ENCODE measurements at places on chromosomes 5 and 9.

DNA sequence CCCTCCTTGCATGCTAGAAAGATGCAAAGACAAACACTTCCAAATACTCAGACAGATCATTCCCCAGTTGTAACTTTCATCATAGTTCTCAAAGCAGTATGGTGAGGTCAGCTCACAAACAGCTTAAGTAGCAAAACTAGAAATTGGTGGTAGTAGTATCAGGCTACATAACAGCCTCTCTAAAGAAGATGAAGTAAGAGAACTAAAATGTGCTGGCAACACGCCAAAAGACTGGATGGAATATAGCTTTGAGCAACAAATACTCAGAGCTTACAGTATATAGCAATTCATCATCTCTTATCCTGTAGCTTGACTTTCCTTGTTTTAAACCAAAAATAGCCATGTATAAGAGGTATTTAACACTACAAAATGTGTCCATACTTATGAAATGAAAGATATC is 7.5 kb downstream of the PFDN1 start:
- no peak for DNase-seq

DNA sequence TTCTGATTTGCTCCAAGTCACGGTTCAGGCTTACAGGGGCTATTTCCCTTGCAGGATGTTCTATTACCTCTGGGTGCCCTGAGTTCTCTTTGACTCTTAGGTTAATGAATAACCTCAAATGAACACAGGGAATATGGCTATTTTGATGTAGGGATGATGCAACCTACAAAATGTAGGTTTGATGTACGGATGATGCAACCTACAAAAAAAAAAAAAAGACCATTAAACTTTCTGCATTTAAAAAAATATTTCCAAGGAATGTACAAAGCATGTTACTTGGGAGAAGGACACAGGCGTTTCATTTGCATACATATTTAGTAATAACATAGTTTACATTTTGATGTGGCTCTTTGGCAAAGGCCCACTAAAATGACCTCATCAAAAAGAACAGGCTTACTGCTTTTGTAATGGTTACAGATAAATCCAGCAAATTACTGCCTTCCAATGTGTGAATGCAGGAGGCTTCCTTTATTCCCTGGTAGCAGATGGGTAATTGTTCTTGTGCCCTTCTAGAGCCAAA is 36.3 kb downstream of the ZNF474 start:
- no peak for DNase-seq

DNA sequence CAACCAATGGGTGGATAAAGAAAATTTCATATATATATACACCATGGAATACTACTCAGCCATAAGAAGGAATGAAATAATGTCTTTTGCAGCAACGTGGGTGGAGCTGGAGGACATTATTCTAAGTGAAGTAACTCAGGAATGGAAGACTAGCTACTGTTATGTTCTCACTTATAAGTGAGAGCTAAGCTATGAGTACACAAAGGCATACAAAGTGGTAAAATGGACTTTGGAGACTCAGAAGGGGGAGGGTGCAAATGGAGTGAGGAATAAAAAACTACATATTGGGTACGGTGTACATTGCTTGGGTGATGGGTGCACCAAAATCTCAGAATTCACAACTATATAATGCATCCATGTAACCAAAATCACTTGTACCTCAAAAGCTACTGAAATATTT is 67.2 kb upstream of the RUSC2 start:
- DNase-seq = no peak

DNA sequence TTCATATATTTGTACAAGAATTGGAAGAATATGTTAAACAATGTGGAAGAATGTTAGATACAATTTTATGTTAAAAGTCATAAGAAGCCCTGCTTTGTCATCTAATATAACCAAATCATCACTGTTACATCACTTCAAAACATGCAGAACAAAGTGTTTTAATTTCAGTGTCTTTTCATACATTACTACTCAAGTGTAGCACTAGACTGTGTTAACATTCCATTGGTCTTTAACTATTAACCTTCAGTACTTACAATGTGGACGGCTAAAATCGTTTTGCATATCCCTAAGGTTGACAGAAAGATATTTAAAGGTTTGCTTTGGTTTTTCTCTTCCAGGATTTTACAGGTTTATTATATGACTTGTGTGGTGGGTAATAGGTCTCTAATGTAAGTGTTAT is 50.9 kb downstream of the VCAN start:
- no peak for DNase-seq

DNA sequence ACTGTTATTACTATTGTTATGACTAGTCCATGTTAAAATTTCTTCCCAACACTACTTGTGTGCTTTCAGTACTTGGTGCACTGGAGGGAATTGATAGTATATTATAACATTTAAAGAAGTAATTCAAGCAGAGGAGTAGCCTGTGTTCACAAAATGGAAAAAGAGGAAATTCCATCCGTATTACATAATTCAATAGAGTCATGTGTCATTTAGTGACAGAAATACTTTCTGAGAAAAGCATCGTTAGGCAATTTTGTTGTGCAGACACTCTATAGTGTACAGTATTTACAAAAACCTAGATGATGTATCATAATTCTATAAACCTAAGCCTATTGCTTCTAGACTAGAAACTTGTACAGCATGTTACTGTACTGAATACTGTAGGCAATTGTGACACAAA is 78.3 kb upstream of the PCSK5 start:
- DNase-seq = no peak

GRCh38 chr5:54785729-54786591 is 199.4 kb downstream of the ESM1 start:
- DNase-seq = no peak

GRCh38 chr5:107485184-107485583 is 185.6 kb downstream of the EFNA5 start:
- DNase-seq = no peak

DNA sequence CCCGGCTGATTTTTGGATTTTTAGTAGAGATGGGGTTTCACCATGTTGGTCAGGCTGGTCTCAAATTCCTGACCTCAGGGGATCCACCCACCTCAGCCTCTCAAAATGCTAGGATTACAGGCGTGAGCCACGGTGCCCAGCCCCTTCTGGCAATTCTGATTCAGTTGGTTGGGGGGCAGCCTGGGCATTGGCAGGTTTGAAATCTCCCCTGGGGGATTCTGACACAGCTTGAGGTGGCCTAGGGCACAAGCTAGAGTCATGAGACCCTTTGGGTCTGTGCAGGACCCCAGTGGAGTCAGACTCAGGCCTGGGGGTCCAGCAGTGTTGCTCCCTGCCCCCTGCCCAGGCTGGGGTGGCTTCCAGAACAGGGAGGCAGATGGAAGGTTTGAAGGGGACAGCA is 239.8 kb downstream of the PBX3 start:
- DNase-seq = no peak

DNA sequence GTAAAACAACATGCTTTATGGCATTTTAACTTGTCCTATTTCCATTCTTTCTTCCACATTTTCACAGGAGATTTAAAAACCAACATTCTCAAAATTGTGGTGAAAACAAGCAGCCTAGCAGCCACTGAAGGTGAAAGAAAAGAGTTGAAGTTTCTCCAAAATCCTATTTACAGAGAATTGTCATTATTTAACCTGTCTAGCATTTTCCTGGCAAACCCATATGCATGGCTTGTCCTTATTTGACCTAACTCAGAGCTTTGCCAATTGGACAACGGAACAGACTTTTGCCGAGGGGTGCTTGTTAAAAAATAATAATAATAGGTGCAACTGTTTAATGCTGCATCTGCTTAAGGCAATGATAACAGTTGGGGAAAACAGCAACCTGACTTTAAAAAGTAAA is 80.4 kb upstream of the PCSK5 start:
- no peak for DNase-seq

GRCh38 chr9:21991072-21991959 is 2.9 kb downstream of the CDKN2A start:
- DNase-seq = no peak

DNA sequence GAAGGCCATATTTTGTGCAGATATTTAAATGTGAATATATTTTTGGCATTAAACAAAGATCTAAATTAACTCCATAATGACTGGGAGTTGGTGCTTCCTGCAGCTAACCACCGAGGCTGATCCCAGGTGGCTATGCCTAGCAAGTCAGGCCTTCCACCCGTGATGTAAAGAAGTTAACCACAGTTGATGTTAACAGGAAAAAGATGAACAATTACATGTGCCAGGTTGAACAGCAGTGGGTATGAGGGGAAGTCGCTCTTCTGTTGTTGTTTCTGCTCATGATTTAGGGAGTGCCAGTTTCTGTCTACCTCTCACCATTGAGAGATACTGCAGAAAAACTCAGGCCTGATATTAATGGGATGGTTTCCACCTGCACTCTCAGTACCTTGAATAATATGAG is 334.3 kb downstream of the EBF1 start:
- DNase-seq = no peak

GRCh38 chr5:181182651-181183050 is 22.3 kb downstream of the TRIM7 start:
- DNase-seq = no peak

DNA sequence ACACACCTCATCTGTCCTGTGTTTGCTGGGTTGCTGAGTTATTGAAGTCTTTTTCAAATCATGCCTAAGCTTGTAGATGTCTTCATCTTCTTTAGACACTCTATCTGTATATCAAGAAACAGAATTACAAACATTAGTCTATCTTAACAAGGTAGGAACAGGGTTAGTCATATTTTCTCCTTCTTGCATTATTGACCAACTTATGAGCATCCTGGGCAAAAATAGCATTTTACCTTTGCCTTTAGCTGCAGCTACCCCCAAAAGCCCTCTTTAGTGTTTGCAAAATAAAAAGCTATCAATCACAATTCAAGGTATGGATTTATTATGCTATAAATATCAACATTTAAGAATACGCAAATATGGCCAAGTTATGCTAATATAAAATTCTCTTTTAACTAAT is 3.4 kb downstream of the PLK2 start:
- no peak for DNase-seq

DNA sequence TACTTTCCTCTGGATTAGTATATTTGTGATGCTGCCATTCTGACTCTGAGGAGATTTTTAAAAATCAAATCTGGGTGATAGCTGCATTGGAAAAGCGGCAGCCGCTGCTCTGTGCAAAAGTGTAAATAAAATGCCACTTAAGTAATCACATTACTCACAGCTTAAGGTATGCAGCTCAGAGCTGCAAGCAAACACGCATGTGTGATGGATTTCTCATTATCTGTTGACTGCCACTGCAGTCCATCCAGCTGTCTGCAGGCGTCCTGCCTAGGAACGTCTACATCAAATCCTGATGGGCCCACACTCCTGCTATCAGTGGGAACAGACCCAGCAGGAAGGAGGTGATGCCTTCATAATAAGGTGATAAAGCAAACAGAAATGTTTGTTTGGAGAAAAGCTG is 216.9 kb downstream of the SPOCK1 start:
- DNase-seq = no peak

DNA sequence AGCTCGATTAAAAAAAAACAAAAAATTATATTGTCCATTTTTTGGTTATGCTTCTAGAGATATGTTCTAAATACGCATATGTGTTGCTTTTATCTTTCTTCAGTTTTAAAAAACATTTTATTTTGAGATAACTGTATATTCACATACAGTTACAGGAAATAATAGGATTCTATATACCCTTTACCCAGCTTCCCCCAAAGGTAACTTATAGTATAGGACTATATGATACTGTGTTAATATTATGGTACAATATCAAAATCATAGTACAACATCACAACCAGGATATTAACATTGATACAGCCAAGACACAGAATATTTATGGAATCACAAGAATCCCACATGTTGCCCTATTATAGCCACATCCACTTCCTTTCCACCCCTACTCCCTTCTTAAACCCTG is 9.5 kb upstream of the MACIR start:
- no peak for DNase-seq

DNA sequence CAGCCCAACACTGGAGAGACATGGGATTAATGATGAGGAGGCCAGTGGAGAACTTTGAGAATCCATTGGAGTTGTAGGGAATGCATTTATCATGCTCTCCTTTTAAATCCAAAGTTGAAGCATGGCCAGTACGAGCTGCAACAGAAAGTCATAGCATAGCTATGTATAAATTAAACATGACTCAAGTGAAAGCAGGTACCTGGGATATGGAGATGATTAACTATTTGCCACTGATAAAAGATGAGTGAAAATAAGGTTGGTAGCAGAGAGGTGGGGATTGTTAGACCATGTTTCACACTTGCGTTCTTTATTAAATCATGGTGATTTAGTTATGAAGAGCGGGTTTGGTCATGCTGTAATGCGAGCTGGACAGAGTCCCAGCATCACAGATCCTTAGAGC is 189.6 kb downstream of the ARHGEF28 start:
- DNase-seq = no peak

DNA sequence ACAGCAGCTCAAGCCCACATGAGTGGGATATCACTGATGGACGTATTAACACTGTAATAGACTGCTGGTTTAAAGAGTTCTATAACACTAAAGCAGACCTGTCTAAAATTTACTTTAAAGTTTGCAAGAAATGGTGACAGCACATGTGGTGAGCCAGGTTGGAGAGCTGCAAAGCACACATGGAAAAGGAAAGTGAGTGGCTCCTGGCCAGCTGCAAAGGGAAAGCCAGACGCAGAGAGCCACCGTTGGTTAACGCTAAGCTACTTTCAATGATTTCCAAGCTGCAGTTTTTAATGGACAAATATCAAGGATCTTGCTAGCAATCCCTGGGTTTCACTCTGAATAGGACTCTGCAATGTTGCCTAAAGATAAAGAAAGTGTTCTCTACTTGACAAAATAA is 89.9 kb downstream of the CTNND2 start:
- no peak for DNase-seq

GRCh38 chr9:137982200-137982599 is 104.6 kb downstream of the CACNA1B start:
- DNase-seq = no peak

DNA sequence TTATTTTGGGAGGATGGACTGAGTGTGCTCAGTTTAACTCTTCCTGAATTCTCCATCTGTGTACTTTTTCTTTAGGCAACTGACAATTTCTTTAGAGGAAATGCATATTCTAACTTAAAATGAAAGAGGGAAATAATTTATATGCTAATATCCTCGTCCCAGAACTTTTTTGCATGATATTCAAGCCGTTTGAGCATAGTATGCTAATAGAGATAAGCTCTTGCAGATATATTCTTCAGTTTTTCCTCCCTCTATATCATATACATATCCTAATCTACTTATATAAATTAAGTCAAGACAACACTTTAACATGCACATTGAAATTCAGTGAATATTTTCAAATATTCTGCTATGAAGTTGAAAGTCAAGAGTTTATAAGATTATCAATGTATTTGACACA is 84.7 kb downstream of the YTHDC2 start:
- DNase-seq = no peak

DNA sequence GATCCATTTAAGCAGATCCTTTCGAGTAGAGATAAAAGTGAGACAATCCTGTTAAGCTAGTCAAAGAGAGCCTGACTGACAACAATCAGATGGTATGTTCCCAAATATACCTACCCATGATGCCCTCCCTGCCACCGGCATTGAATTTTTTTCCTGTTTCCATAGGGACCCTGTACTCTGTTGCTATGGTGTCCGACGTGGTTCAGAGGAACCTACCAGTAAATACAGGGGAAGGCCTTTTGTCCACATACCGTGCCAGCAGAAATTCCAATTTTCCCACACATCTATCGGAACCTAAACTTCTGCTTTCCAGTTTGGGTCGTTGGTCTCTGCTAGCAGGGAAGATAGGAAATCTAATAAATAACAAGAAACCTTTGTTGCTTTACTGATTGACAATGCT is 64.7 kb downstream of the MEGF10 start:
- DNase-seq = no peak

Data from activated naive CD8-positive, alpha-beta T cell treated with anti-CD3 and anti-CD28 coated beads, Interleukin-2, amount 50 U/mL, for 16 hours (primary cell).